ENCODE measurements at places on chromosomes 2 and 18.

- peaks cover 18% of the 10 kb centered on the region for H3K4me1 ChIP-seq
- no peaks in the 10 kb centered on the region for H3K27me3 ChIP-seq
- H3K4me3 ChIP-seq = no peak overlapping the region
- no peak overlapping the region for H3K27ac ChIP-seq
- peak; percentile 90 for DNase-seq
Observed at GRCh38 chr18:26579941-26580618, 31.7 kb upstream of the KCTD1 start.

DNA sequence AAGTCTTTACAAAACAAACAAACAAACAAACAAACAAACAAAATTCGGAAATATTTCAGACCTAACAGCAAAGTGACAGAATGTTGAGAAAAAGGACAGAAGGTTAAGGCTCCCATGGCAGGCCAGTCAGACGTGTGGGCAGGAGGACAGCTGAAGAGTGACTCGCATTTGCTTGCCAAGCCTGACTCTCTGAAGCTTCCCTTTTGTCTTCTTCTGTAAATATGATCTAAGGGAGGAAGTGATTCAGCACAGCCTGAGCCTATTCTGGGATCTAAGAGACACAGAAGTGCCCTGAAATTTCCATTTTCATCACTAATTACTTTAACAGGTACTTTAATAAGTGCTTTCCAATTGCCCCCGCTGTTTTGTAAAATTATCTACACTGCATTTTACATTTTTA, 134.0 kb upstream of the LYPD1 start:
- no peak overlapping the region for H3K27ac ChIP-seq
- no peaks in the 10 kb centered on the region for H3K4me1 ChIP-seq
- peak; percentile 39 for DNase-seq
- no peaks in the 10 kb centered on the region for H3K36me3 ChIP-seq
- H3K4me3 ChIP-seq = no peak overlapping the region

DNA sequence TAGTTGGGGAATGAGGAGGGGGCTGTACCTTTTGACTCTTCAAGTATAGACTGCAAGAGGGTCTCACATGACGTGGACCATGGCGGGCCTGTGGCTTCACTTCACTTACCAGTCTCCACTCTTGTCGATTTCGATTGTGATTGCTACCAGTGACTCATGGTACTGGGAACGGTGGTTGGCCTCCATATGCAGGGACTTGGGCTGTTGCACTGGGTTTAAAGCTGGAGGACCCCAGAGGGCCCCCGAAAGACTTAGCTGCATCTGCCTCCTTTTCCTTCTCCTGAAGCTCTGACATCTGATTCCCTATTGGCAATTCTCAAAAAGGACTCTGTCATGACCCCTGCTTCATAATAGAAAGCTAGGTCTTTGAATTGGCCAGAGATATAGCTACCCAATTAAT, 43.4 kb downstream of the HK2 start:
- peaks cover 20% of the 10 kb centered on the region for H3K4me1 ChIP-seq
- no peak overlapping the region for H3K4me3 ChIP-seq
- peaks cover 61% of the 10 kb centered on the region for H3K36me3 ChIP-seq
- H3K27me3 ChIP-seq = no peaks in the 10 kb centered on the region

GRCh38 chr18:70243131-70243929, 37.8 kb upstream of the RTTN start:
- no peak overlapping the region for H3K4me3 ChIP-seq
- peaks cover 13% of the 10 kb centered on the region for H3K4me1 ChIP-seq

DNA sequence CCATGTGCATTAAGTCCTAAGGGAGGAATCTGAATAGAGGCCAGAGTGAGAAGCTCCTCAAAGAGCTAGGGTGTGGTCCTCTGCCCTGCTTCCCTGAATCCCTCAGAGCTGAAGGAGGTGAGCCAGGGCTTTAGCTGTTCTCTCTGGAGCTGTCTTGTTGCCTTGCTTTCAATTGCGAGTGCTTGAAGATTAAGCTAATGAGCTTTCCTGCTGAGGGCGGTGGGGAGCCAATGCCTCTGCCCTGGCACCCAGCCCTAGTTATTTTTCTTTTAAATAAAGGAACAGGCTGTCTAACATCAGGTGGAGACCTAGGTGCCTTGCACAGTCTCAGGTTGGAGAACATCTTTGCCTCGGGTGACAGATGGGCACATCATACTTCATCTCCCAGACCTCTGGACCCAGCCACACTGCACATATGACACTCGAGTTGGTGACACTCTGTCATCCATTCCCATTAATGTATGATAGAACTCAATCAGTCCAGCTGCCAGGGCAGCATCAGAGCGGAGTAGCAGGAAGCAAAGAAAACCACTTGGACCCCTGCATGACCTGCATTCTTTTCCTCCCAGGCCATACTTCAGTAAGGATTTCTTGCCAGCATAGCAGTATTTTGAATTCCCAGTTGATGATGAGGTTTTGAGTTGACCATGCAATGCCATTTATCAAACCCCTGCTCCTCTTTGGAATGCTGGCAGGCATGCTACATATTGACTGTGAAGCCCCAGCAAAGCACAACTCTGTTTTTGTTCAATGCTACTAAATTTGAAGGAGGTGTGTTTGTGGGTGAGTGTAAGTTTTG, 292.7 kb downstream of the RNF144A start:
- no peaks in the 10 kb centered on the region for H3K4me1 ChIP-seq
- no peak overlapping the region for H3K27ac ChIP-seq
- no peak for DNase-seq
- no peak overlapping the region for H3K4me3 ChIP-seq
- H3K36me3 ChIP-seq = no peaks in the 10 kb centered on the region

DNA sequence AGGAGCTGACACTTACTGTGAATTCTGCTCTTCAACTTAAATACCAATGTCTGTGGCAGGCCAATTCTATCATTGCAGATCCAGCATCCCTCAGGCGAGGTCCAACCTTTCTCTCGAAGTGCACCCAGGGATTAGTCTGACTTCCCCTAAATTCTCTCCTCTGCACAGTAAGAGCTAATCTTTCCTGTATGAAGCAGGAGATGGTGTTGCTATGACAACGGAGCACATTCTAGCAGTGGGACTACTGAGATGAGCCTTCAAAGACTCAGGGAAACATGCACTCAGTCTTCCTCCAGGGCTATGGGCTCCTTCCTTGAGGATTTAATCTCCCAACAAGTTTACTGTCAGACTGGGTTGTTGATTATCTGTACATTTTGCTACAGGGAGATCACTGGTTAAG, 176.3 kb downstream of the NOL4 start:
- no peak for DNase-seq
- H3K36me3 ChIP-seq = no peaks in the 10 kb centered on the region
- no peaks in the 10 kb centered on the region for H3K27me3 ChIP-seq
- no peak overlapping the region for H3K4me3 ChIP-seq

- no peaks in the 10 kb centered on the region for H3K4me1 ChIP-seq
- H3K36me3 ChIP-seq = peaks cover 23% of the 10 kb centered on the region
- H3K4me3 ChIP-seq = no peak overlapping the region
- H3K27ac ChIP-seq = no peak overlapping the region
- H3K27me3 ChIP-seq = no peaks in the 10 kb centered on the region
Observed at GRCh38 chr2:74017223-74017622, 32.5 kb downstream of the TET3 start.

DNA sequence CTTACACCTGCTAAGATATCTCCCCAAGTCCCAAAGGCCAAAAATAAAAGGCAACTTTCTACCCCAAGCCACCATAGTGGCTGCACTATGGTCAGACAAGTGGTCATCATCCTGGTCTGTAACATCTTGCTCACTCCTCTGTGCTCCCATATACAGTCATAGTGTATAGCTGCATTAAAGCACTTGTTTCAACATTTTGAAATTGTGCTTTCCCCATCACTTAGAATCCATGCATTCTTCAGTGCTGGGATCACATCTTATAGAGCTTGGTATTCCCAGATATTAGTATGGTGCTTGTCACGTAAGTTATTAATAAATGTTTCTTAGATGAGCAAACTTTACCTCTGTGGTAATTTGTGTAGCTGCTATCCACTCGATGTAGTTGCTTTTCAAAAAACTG, 40.4 kb upstream of the CDC42EP3 start:
- no peak for DNase-seq
- H3K36me3 ChIP-seq = no peaks in the 10 kb centered on the region
- H3K27ac ChIP-seq = peak overlapping the region; percentile 66
- H3K4me1 ChIP-seq = peaks cover 20% of the 10 kb centered on the region
- no peaks in the 10 kb centered on the region for H3K27me3 ChIP-seq

DNA sequence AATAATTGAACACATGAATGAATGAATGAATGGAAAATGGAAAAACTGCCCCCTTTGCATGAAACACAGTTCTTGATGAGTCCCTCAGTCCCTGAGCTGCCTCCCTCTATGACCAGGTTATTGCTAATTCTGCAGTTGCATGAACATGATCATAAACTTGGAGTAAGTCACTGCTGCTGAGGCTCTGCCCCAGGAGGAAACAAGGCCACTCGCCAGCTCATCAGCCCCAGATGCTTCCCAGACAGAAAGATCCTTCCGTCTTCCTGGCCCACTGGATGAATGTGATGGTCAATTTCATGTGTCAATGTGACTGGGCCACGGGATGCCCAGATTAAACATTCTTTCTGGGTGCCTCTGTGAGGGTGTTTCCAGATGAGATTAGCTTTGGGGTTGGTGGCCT, 16.4 kb downstream of the GPR45 start:
- peaks cover 6% of the 10 kb centered on the region for H3K4me1 ChIP-seq
- H3K4me3 ChIP-seq = no peak overlapping the region
- H3K36me3 ChIP-seq = peaks cover 6% of the 10 kb centered on the region
- no peak for DNase-seq

DNA sequence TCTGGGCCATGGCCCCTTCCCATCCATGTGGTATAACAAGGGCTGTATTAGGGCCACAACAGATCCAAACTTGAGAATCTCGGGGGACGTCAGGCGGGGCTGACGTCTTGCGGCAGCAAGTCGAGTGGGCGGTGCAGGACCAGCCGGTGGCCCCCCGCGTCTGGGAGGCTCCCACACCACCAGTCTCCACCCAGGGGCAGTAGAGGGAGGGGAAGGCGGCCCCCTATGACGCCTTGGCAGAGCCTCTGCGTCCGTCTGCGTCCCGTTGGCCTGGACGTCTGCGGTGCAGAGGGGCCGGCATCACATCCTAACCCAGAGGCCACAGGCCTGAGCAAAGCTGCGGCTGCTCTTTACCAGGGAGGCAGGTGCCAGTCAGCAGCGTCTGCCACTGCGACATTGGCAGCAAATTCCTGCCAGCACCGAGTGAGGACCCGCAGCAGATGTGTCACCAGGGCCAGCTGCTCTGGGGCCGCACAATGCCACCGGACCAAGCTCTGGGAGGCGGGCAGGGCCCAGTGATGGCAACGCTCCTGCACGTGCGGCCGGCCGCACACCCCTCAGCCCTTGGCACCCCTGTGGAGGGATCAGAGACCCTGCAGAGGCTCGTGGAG, 73.8 kb downstream of the KCNG2 start:
- H3K27ac ChIP-seq = no peak overlapping the region
- no peak overlapping the region for H3K4me3 ChIP-seq
- H3K27me3 ChIP-seq = no peaks in the 10 kb centered on the region
- no peak for DNase-seq

DNA sequence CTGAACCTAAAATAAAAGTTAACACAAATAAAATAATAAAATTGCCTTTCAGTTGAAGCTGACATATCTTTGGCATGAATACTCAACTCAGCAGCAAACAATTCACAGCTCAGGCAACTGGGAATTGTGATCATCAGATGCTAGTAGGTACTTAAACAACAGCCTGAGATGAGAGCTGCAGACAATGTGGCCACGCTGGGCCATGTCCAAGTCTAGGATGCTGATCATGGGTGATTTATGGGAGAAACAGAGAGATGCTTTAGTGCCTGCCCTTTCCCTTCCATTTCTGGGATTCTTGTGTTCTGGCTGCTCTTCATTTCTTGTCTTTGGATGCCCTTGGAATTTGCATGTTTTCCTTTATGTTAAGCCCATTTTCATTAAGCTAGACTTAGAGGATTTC, 212.4 kb upstream of the CWC22 start:
- no peak overlapping the region for H3K4me3 ChIP-seq
- no peak for DNase-seq
- H3K27me3 ChIP-seq = no peaks in the 10 kb centered on the region
- no peak overlapping the region for H3K27ac ChIP-seq
- no peaks in the 10 kb centered on the region for H3K36me3 ChIP-seq
- H3K4me1 ChIP-seq = peaks cover 20% of the 10 kb centered on the region

DNA sequence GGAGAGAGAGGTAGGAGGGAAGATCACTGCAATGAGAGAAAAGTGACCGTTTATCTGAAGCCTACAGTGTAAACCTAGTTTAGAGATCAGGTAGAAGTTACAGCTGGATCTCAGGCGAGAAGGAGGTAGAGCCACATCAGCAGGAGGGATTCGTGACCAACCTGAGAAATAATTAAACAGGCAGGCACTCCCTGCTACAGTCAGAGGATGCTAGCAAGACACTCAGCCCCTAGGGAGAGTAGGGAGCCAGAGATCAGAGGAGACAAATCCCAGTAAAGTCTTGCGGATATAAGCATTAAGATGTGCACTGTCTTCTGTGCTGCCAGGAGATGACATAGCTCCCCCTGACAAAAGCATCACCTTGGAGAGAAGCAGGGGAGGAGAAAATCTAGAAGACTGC, 629.1 kb upstream of the SLC39A10 start:
- H3K4me3 ChIP-seq = no peak overlapping the region
- H3K4me1 ChIP-seq = peaks cover 9% of the 10 kb centered on the region
- no peak overlapping the region for H3K27ac ChIP-seq
- no peaks in the 10 kb centered on the region for H3K27me3 ChIP-seq
- no peak for DNase-seq

- H3K4me1 ChIP-seq = peaks cover 5% of the 10 kb centered on the region
- no peaks in the 10 kb centered on the region for H3K27me3 ChIP-seq
- H3K36me3 ChIP-seq = no peaks in the 10 kb centered on the region
Observed at GRCh38 chr2:36672199-36672598, 24.3 kb upstream of the VIT start.

- H3K36me3 ChIP-seq = peaks cover 7% of the 10 kb centered on the region
- no peak overlapping the region for H3K4me3 ChIP-seq
Observed at GRCh38 chr2:215753808-215754207, 259.5 kb downstream of the MREG start.

DNA sequence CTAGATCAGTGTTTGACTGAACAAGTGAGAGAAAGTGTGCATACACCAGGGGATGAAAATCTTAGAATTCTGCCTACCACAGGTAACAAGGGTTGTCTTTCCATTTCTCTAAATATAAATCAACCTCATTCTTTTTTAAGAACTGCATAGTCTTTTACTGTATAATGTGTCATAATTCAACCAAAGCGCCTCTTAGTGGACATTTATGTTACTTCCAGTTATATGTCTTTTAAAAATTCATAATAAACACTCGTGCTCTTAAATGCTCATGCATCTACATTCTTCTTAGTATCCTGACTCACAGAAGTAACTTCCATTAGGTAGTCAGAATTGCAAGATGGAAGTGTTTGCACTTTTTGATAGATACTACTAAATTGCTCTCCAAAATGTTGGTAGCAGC, 76.2 kb downstream of the CHRNA1 start:
- no peak overlapping the region for H3K4me3 ChIP-seq
